ENCODE measurements at places on chromosomes 3 and 15. TPM values are rescaled to one million over a fixed set of nuclear protein-coding genes. Genes with fewer than 3 reads are reported as not detected.

GRCh38 chr15:51450001-51450400, 108.5 kb downstream of the GLDN start:
- peak; percentile 13 for DNase-seq

GRCh38 chr15:63072023-63072650, 29.6 kb downstream of the TPM1 start:
- DNase-seq: no peak

DNA sequence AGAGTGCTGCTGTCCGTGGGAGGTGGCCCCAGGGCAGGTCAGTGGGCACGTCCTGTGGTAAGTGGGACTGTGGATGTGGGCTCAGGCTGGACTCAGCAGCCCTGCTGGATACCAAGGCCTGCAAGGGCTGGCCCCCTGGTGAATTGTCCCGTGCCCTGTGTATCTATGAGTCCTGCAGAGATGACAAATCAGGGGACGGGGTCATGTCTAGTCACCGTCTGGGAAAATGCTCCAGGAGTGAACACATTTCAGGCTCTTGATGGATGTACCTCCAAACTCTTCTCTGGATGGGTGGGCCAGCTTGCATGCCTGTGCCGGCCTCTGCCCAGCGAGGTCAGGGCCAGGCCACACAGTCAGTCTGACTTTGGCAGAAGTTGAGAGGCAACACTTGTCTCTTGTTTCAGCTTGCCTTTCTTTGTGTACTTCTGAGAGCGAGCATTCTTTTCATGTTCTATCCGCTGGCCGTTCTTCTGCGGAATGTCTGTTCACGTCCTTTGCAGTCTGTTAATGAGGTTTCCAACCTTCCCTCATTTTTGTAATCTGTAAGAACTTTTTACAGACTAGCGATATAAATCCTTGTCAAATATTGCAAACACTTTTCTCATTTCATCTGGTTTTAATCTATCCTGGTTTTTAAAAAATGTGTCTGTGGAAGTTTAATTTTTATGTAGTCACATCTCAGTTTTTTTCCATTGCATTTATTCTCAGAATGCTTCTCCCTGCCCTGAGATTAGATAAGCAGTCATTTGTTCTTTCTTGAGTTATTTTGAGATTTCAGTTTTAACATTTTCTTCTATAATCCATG, 11.4 kb upstream of the STAB1 start:
- DNase-seq: no peak

Gene ROPN1B
- not detected for total RNA-seq

GRCh38 chr3:188421151-188421821, 267.3 kb downstream of the LPP start:
- peak; percentile 52 for DNase-seq

GRCh38 chr3:58037141-58037910, 29.1 kb downstream of the FLNB start:
- DNase-seq: no peak

GRCh38 chr3:123782488-123782887, 101.6 kb downstream of the MYLK start:
- DNase-seq: no peak

Gene NRG4
- 0.65 TPM for total RNA-seq

DNA sequence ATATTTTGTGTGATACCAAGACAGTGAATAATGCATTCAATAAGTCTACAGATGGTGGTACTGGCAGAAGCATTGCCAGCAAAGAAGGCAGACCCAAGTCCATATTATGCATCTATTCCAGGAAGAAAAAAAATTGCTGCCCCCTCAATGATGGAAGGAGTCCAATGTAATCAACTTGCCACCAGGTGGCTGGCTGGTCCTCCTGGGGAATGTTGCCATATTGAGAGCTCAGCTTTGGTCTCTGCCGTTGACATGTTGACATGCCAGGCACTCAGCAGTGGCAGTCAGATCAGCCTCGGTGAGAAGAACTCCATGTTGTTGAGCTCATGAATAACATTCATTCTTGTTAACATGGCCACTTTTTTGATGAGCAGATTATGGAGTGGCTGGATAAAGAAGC, 298.5 kb downstream of the IGSF11 start:
- no peak for DNase-seq

GRCh38 chr3:163671201-163671600, 1407.1 kb downstream of the SI start:
- peak; percentile 11 for DNase-seq

- DNase-seq: no peak
Measured at GRCh38 chr15:86432861-86433260, 353.2 kb downstream of the AGBL1 start.

DNA sequence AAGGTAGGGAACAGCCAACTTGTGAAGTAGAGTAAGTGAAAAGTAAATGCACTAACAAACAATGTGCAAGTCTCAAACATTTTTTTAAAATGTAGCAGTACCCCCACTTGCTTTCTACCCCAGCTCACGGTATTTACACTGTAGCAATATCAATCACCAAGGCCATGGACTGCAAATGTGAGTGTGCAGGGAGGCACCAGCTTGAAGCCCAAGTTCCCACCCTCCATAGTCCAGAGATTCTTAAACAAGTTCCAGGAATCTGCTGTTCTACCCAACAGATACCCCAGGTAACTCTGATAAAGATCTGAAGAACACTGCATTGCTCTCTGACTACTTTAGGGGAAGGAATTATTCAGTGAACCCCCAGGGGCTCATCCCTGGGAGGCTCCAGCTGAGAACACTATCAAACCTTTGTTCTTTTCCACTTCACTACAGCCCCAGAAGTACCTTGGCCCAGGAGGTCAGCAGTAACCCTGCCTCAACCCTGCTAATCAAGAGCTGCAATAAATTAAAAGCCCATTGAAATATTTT, 86.1 kb downstream of the FOXP1 start:
- no peak for DNase-seq

- no peak for DNase-seq
Measured at GRCh38 chr3:65871305-65872141, 167.2 kb downstream of the MAGI1 start.
